D341Med (cell line): ENCODE measurements at places on chromosomes 5 and 9.

DNA sequence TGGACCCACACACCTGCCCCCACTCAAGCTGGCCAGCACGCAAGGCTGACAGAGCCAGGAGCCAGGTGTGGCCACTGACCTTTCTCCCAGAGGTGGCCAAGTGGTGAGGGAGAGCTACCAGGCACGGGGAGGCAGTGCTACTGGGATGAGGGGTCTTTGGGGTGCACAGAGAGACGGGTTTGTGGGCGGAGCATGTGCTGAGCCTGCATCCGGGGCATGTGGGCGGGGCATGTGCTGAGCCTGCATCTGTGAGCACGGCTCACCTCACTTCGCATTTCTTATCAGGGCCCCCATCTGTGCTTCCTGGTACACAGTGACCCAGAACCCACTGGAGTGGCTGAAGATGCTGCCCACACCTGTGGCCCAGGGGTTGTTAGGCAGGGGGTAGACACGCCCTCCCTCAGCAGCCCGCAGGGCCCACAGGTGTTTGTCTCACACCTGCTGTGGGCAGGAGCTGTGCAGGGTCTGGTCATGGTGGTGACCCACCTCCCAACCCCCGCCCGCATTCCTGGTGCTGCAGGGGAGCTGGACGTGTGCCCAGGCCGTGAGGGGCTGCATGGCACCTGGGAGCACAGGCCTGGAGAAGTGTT is 21.5 kb downstream of the CCDC187 start:
- DNase-seq: no peak

- no peak for DNase-seq
Observed at GRCh38 chr5:154862766-154863165, 4.3 kb downstream of the CNOT8 start.

- DNase-seq: no peak
Observed at GRCh38 chr5:2012885-2013284, 130.2 kb upstream of the IRX4 start.

DNA sequence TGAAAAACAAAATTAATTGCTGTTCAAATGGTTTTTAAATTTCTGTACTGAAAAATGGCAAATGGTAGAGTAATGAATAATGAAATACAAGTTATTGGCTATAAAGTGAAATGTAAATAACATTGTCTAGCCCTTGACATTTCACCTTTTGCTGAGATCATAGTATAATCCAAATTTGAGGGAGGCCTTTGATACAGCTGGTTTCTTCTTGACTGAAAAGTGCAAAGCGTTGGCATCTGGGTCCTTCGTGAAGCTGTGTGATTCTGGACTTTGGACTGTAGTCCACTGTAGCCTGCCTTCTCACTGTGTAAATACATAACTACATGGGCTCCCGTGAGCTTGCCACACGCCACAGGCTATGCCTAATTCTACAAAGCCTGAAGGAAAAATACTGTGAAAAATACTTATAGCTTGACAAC is 52.3 kb downstream of the ARHGEF28 start:
- DNase-seq: no peak

GRCh38 chr9:7490317-7491108 is 309.1 kb downstream of the DMAC1 start:
- no peak for DNase-seq

- no peak for DNase-seq
Observed at GRCh38 chr9:92954049-92954861, 6.9 kb downstream of the FGD3 start.

DNA sequence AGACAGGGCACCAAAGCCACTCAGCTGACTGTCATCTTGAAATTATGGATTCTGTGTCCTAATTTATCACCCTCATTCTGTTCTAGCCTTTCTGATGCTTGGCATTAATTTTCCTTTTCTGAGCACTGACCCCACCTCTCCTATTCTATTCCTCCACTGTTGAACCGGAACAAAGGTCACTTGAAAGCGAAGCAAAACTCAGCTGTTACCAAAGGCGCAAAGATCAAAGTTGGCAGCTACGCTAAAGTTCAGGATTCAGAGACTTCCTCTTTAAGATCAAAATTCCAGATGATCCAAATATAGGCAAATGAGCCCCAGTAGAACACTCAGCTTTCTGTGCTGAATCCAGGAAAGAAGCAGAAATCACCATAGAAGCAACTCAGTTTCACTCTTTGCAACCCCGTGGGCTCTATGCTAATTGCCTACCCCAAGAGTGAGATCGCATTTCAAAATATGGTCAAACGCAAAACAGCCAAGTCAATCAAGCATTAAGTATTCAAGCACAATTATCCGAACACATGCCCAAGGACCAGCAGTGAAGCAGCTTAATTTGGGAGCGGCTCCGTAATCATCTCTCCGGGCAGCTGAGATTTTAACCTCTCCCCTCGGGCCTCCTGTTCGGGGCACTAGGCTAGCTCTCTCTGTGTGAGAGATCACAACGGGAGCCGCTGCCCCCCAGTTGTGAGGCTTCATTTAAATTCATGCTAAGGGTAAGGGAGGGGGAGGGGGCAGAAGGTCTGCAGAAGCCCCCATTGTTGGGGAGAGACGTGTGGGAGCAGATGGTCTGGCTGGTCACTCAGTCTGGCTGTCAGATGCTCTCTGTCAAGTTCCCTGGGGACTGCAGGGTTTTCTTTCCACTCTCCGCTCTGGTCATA is 288.6 kb downstream of the ELAVL2 start:
- no peak for DNase-seq

DNA sequence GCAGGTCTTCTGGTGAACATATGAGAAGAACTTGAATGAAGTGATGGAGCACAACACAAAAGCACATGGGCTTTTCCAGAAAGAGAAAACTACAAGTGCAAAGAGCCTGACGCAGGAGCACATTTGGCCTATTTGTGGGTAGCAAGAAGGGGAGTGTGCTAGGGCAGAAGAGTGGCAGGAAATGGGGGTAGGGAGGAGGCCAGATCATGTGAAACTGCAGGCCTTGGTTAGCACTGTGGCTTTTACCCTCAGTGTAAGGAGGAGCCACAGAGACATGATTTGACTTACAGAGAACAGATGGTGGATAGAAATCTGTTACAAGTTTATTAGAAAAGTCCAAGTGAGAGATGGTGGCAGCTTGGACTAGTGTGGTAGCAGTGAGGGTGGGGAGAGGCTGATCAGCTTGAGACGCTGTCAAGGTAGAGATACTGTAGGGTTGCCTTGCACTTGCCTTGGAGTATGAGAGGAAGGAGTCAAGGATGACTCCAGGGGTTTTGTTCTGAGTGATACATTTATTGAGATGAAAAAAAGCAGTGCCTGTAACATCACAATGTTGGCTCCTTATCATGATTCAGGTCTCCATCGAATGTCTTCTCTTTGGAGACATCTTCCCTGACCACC is 126.7 kb downstream of the PPP2R2B start:
- no peak for DNase-seq

DNA sequence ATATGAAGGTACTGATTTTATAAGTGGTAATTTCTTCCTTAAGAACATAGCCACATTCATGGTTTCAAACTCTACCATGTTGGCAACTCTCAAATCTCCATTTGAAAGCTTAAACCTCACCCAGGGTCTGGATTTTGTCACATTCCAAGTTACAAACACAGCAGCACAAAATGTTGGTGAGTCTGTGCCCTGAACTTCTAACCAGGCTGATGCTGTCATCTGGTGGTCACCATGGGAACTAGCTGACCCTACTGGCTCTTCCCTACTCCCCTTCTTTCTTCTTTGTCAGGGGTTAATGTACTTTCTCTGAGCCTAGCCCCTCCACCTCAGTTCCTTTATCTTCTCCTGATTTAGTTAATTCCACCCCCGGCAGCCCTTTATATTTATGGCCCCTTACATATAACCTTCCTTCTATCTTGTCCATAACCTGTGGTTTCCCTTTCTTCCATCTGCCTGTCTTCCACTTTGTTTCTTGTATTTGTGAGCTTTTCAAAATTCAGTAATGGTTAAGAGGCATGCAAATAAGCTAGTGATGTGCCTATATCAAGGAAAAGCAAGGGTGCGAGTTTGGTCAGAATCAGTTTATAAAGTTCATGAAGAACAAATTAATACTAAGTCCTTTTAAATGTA is 35.9 kb downstream of the TGFBR1 start:
- peak; percentile 66 for DNase-seq

- DNase-seq: no peak
Observed at GRCh38 chr5:140365282-140365681, 5.3 kb downstream of the SLC4A9 start.

- DNase-seq: no peak
Observed at GRCh38 chr9:105959531-105959930, 265.2 kb downstream of the TMEM38B start.

- no peak for DNase-seq
Observed at GRCh38 chr9:109969573-109970237, 189.7 kb downstream of the PALM2AKAP2 start.

- no peak for DNase-seq
Observed at GRCh38 chr5:132067451-132067850, 6.1 kb upstream of the CSF2 start.

- no peak for DNase-seq
Observed at GRCh38 chr9:120767451-120767850, 25.8 kb downstream of the FBXW2 start.

DNA sequence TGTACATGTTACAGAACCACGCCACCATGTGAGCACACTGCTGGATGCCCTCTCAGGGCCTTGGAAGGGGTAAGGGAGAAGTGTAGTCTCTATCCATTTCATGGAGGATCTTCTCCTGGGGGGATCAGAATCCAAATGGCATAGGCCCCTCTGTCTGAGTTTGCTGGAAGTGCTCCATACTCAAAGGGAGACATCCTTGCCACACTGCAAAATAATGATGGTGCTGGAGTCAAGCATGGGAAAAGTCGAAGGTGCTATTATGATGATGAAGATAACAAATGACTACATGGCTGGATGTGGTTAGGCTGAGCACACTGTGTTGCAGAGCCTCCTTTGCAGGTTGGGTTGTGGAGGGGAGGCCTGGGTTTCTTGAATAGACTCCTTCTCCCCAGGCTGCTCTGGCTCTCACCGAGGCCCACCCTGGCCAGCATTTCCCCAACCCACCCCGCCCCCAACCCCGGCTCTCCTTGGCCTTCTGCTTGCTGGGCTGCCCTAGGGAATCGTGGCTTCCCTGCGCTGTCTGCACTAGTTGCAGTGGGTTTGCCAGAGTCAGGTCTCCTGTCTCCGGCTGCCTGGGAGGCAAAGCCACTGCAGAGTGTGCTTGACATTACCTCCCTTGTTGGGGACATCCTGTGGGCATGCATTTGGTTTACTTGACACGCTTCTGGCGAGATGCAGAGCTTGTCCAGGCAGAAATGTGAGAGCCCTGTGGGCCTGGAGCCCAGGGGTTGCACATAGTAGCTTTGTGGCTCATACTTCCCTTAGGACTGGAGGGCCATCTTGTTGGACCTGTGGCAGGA is 3.0 kb downstream of the MVB12B start:
- DNase-seq: no peak

DNA sequence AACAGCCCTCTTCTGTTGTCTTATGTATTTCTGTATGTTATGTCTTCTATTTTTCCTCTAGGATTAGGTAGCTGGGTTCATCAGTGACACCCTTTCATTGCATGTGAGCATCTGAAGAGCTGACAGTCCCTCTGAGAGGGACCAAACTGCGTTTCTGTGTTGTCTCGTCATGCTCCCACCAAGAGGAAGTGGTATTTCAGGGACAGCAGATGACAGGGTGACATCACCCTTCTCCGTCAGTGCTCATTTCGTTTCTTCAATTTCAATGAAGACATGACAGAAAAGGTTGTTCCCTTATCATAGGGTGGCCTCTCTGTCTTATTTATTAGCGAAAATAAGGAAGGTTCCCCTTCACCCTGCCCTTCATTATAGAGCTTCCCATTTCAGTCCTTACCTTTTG is 225.9 kb upstream of the NR4A3 start:
- no peak for DNase-seq

DNA sequence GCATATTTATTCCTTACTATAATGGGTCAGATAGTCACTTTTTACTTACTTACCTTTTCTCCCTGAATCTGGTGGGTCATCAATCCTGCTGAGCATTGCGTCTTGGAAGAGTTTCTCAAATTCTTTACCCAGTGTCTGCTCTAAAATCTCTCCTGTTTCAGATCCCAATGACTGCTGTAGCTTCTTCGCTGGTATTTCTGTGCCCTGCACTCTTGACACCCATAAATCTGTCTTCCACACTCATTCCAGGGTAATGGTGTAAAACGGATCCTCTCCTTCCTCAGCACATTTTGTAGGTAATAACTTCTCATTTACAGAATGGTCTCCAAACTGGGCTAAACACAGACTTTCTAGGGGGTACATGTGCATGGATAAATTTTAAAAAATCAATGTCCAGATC is 407.4 kb downstream of the DMAC1 start:
- no peak for DNase-seq

GRCh38 chr9:89854715-89855475 is 250.1 kb downstream of the GADD45G start:
- DNase-seq: no peak

DNA sequence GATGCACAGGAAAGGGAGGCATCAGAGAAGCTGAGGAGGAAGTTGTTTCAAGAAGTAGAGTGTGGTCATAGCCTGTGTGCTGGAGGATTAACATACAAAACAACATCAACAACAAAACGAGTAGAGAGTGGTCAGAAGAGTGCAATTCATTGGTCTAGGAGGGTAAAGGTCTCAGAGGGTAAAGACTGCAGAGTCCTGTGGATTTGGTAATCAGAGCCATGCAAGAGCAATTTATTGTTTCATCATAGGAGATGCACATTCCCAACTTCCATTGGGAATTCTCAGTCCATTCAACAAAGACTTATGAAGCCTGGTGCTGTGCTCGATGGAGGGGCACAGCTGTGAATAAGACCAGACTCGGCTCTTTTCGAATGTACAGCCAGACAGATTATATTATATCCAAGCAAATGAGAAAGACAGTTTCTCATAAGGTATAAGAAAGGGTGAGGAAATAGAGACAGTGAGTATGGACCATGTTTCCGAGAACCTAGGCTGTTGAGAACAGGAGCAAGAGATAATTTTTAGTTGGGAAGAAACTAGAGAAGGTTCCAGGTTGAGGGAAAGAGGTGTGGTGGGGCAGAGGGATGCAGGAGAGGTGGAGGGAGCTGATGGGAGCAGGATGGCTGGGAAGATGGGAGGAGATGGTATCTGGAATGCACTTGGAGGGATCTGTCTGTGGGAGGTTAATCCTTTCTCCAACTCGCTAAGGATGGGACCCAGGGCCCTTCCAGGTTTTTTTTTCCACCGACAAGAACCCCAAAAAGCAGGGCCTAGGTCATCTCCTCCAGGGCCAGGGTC is 7.9 kb upstream of the MYORG start:
- no peak for DNase-seq
